ENCODE measurements at places on chromosomes 6 and 20.
A peak's percentile ranks its signal among the peaks of the same experiment; 100 is the strongest.

- DNase-seq: no peak
These were observed 508.4 kb upstream of the SULF2 start for GRCh38 chr20:48293671-48294070.

DNA sequence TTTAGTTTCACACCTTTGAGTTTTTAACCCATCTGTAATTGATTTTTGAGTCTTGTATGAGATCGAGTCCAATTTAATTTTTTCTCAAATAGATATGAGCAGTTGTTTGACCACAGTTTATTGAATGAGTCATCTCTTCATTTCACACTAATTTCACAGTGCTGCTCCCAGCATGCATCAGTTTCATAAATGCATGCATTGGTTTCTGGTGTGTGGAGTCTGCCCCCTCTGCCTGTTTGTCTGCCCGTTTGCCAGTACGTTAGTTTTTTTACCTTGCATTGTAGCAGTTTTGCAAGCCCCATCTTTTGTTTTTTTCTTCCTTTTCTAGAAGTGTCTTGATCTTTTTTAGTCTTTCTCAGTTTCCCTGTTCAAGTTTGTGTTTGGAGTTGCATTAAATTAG lies 11.9 kb downstream of the SLX4IP start:
- DNase-seq: peak; percentile 58

DNA sequence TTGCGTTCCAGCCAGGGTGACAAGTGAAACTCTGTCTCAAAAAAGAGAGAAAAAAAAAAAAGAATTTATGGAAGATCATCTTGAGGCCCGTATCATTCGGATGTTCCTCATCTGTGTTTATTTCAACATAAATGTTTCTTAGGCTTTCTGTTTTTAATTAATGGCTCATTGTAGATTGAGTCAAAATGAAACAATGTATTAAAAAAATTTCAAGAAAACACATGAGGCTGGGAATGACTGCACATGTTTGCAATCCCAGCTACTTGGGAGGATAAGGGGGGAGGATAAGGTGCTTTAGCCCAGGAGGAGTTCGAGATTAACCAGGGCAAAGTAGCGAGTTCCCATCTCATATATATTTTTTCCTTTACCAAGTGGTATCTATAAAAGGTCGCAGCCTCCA lies 47.3 kb downstream of the ITCH start:
- DNase-seq: no peak

GRCh38 chr6:38460186-38460585 lies 179.5 kb downstream of the BTBD9 start:
- no peak for DNase-seq

DNA sequence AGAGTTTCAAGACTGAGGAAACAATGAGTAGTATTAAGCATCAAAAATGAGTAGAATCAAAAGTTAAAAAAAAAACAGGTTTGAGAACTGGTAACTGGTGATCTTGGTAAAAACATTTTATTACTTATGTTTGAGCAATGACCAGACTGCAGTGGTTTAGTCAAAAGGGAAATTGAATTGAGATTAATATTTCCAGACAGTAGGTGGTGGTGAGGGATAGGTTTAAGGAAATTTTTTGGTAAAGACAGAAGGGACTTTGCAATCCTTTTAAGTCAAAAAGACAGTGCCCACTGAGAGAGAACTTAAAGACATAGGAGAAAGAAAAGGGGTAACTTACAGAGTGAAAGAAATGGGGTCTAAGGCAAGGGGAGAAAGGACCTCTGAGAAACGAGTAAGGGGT lies 156.9 kb downstream of the ASCC3 start:
- no peak for DNase-seq

GRCh38 chr6:155883334-155883731 lies 427.7 kb upstream of the NOX3 start:
- no peak for DNase-seq

DNA sequence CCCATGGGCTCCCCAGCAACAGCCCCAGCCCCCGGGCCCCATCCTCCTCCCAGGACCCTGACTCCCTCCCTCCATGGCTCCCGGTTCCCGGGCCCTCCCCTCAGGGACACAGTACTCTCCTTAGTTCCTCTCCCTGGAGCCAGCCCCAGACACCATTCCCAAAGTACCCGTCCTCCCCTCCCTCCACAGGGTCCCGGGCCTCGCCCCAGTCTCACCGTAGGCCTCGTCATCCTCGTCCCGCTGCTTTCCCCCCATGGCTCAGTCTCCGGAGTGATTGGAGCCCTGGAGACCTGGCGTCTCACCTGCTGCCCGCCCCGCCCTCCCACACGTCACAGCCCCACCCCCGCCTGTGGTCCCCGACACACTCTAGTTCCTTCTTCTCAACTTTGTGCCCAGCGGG lies at the start of gene SLC44A4:
TSS of gene SLC44A4 (minus strand) at position 272 of the 400 bp plus-strand sequence. CDS start at position 255, 17 bp downstream.
- DNase-seq: no peak

DNA sequence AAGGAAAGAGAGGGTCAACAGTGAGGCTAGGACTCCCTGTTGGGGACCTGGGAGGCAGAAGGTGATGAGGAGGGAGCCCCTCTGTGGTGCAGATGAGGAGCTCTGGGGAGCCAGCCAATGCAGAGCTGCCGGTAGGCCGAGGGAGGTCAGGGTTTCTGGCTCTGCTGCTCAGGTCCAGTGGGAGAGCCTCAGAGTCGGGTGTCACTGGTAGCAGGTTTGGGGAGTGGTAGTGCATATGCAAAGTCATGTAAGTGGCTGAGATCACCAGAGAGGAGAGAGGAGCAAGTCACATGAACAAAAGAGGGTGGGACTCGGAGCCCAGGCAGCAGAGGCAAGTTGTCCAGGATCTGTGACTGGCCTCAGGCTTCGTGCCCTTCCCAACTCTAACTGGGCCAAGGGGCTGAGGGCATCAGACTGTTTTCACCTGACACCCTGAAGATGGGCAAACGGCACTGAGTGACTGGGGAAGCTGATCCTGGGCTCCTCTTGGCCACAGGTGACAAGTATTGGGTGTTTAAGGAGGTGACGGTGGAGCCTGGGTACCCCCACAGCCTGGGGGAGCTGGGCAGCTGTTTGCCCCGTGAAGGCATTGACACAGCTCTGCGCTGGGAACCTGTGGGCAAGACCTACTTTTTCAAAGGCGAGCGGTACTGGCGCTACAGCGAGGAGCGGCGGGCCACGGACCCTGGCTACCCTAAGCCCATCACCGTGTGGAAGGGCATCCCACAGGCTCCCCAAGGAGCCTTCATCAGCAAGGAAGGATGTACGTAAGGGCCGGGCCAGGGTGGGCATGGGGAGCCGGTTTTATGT lies 6.6 kb downstream of the MMP24OS start:
- no peak for DNase-seq

DNA sequence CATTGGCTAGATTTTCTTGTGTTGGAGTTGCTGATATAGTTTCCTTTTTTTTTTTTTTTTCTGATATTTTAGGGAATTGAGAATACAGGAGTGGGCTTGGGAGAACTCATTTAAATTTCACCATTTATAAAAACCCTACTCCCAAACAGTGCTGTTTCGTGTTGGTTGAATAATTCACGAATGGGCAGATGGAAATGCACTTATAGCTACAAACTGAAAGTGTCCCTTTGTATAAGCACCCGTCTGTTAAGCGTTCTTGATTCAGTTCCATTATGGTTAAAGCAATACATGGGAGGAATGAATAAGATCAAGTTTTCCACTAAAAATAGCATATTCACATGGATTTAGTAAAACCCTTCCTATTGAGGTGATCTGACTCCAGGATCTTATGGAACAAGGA lies 122.2 kb upstream of the ARG1 start:
- no peak for DNase-seq

- no peak for DNase-seq
These were observed 357.9 kb upstream of the AGPAT4 start for GRCh38 chr6:161631676-161632194.

DNA sequence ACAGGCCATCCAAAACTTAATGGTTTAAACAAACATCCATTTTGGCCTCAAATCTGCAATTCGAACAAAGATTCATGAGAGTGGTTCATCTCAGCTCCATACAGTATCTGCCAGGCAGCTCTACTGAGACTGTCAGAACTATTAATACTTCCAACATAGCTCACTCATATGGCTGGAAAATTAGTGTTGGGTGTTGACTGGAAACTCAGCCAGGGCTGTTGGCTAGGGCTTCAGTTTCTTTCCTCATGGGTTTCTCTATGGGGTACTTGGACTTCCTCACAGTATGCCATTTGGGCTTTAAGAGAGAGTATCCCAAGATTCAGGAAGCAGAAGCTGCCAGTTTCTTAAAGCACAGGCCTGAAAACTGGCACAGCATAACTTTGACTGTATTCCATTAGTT lies 240.3 kb downstream of the TPBG start:
- no peak for DNase-seq

DNA sequence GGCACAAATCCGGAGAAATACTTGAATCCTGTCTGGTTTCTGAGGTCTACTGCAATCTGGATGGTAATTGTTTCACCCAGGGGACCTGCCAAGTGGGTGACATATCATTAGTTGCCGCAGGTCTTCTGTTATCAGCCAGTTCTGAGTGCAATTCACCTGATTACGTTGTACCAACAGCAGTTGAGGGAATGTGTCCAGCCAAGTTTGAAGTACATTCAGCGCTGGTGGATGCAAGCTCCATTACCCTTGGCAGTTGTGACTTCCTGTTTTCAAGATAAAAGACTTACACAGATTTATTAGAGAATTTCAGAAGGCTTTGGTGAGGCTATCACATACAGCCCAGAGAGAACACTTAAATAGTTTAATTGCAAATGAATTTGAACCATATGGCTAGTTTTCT lies 42.8 kb downstream of the FNDC1 start:
- no peak for DNase-seq

DNA sequence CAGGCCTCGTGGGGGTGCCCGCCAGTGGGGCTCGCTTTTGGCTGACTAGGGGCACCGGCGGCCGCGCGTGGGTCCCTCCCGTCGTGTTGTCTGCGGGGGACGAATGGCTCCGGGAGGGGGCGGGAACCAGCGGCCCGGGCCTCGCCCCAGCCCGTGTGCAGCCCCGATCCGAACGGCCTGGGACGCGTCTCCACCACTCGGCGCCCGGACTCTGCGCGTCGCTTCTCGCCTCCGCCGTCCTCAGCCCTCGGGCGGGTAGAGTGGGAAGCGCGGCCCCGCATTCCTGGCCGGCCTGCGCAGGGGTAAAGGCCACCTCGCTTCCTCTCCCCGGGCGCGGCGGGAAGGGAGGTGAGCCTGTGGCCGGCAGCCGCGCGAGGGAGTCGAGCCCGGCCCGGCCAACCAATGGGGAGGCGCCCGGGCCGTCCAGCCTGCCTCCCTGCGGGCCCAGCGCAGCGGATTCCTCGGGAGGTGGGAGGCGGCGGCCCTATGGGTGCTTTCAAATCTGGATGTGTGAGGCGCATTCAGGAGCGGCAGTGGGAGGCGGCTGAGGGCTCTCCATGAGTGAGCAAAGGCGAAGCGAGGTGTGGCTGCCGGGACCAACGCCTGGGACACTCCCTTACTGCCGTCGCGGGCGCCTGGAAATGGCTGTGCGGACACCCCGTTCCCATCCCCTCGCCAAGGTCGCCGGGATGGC lies 1.1 kb upstream of the ZBTB46 start:
- no peak for DNase-seq

- DNase-seq: no peak
These were observed 77.2 kb downstream of the LY86 start for GRCh38 chr6:6665555-6666243.

DNA sequence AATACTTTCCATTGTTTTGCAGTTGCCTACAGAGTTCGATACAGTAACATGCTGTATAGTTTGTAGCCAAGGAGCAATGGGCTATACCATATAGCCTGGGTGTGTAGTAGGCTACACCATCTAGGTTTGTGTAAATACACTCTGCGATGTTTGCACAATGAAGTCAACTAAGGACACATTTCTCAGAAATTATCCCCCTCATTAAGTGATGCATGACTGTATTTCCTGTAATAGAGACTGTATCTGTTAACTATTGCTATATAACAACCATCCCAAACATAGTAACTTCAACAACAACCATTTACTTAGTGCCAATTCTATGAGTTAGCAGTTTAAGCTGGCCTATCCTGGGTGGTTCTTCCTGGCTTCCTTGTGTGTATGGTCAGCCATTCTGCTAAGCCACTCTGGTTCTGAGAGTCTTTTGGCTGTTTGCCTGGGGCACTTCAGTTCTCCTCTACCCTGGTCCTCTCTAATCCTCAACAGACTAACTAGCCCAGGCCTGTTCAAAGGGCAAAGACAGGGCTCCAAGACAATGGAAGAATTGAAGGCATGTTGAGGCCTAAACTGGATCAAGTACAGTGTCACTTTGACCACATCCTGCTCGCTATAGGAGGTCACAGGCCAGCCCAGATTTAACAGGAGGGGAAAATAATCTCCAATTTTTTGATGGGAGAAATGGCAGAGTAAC lies 124.0 kb downstream of the PLCB1 start:
- no peak for DNase-seq

- no peak for DNase-seq
These were observed 43.4 kb upstream of the RIPOR2 start for GRCh38 chr6:24979176-24979575.

DNA sequence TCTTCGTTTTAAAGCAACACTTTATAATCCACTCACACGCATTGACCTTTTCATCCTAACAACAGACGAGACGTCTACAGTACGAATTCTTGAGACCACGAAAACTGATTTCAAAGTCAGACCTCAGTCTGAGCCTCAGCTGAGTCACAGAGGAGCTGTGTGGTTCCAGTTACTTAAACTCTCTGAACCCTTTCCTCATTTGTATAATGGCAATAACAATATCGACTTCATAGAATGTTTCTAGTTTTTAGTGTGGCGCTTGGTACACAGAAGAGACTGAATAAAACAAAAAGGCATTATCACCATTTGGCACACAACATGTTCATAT lies 236.9 kb downstream of the ATXN1 start:
- DNase-seq: no peak

DNA sequence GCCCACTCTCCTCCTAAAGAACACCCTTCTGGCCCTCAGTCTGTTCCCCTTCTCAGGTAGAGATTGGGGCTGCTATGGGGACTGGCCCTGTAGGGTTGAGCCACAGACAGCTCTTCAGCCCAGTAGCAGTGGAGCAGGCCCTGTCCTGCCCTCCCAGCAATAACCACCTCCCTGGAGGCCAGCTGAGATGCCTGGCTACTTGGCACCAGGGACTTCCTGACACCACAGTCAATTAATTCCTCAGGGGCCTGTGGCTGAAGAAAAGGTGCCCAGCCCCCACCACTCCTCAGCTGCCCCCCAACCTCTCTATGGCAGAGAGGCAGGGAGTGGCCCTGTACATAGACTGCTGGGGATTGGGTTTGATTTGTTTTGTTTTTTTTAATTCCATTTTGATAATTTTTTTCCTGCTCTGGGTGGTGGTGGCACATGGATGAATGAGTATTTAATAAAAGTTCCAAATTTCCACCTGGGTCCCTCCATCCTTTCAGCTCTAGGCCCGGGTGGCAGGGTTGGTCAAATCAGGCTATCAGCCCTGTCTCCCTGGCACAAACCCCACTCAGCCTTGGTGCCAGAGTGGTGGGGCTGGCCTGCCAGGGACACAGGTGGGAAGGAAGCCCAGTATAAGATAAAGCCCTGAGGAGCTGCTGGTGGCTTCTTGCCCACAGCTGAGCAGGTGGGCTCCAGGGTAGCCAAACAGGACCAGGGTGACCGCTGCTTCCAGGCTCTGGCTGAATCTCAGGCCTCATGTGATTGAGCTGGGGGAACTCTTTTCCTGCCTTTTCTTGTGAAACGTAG lies 1.9 kb upstream of the DEF6 start:
- DNase-seq: no peak
